ENCODE measurements at places on chromosomes 2 and 18. TPM values are rescaled to one million over a fixed set of nuclear protein-coding genes. Genes with fewer than 3 reads are reported as not detected.

The IL36RN gene
- not detected for total RNA-seq

The TCF23 gene
- 0.42 TPM for total RNA-seq

The ELOA2 gene
- total RNA-seq: not detected

The BOLL gene
- total RNA-seq: not detected

The TEKT4 gene
- total RNA-seq: not detected

The KIF5C gene
- total RNA-seq: 14.3 TPM

The CRACDL gene
- total RNA-seq: 25.5 TPM

The MXD1 gene
- total RNA-seq: 11.8 TPM

The NAT8 gene
- not detected for total RNA-seq

The ROCK2 gene
- 84.5 TPM for total RNA-seq

The IGFBP5 gene
- 697 TPM for total RNA-seq

The IL18RAP gene
- 2.6 TPM for total RNA-seq

The FAP gene
- total RNA-seq: 3.0 TPM

The CYTIP gene
- total RNA-seq: 15.8 TPM

The ST6GAL2 gene
- total RNA-seq: 1.4 TPM

DNA sequence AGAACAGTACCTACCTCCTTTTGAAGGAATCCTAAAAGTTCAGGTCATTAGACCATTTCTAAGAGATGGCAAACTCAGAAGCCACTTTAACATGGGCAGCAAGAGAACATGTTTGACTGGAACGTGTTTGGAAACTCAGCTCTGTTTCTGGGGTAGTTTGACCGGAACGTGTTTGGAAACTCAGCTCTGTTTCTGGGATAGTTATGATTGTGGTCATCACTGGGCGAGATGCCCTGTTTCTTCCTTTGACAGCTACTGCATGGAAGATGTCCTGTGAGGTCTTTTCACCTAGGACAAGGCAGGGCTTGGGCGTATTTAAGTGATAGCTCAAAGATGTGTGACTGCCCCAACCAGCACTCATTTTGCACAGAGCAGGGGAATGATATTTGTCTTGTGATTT is 19.9 kb upstream of the SERPINB13 start:
- DNase-seq: no peak

- DNase-seq: no peak
Measured at GRCh38 chr2:182116774-182117173, 131.1 kb downstream of the PPP1R1C start.

DNA sequence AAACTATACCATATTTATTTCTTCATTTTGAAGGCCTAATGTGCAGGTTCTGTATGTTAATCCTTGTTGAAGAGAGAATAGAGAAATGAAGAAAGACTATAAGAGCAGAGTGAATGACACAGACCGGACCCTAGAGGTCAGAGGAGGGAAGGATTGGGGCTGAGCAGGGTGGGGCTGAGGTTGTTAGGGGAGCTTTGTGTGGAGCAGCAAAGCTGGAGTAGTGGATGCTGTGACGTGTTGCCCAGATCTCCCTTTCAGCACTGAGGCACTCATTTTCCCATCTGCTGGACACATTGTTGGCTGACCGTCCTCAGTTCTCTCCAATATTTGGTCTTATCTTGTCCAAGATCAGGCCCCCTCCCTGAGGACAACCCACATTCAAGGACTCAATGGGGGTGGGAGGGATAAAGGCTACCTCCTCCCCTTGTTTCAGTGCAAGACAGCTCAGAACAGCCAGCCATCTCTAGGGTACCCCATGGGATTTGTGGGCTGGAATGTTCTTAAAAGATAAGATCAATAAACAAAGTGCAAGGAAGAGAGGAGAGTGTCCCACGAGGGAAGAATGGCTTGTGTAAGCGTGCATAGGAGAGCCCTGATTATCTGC is 143.6 kb downstream of the TDRD15 start:
- DNase-seq: peak; percentile 46

DNA sequence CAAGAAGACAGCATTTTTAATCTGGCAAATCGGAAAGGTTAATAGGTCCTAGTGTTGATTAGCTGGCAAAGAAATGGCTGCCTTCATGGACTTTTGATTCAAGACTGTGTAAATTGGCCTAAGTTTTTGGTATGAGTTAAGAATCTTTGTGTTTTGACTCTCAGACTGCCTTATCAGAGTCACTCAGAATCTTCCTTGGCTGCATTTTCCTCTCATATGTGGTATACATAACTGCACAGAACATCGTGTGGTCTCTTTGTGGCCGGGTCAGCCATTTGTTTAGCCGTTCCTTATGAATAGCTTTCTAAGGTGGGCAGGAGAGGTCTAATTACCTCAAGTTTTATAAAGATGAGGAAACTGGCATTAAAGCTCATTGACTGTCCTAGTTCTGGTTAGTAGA is 30.1 kb downstream of the CAB39 start:
- DNase-seq: no peak

GRCh38 chr2:40451918-40452605 is at the start of gene SLC8A1:
TSS of gene SLC8A1 (minus strand) at chr2:40452090.
- DNase-seq: no peak

GRCh38 chr2:173922760-173923159 is 42.4 kb downstream of the SP3 start:
- DNase-seq: no peak

- DNase-seq: no peak
Measured at GRCh38 chr18:68234131-68234530, 480.8 kb downstream of the TMX3 start.

- no peak for DNase-seq
Measured at GRCh38 chr2:112295407-112296078, 20.1 kb downstream of the ZC3H6 start.

DNA sequence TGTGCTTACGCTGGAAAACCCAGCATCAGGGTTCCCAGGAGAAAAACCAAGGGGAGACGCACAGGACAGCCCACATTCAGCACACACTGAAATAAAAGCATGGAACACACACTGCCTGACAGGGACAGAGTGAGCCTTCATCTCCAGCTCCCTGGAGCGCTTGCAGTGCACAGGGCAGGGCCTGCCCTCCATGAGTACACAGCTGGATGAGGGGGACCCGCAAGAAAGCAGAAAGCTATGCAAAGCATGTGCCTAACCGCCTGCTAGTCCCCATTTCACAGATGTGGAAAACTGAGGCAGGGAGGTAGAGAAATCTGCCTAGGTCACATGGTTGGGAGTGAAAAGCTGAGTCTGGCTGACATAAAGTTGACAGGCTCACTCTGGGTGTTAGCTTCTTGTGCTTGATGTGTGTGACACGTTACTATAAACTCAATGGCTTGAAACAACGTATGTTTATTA is 187.1 kb downstream of the HDAC4 start:
- DNase-seq: no peak

- no peak for DNase-seq
Measured at GRCh38 chr2:96176661-96177060, 31.4 kb upstream of the DUSP2 start.

DNA sequence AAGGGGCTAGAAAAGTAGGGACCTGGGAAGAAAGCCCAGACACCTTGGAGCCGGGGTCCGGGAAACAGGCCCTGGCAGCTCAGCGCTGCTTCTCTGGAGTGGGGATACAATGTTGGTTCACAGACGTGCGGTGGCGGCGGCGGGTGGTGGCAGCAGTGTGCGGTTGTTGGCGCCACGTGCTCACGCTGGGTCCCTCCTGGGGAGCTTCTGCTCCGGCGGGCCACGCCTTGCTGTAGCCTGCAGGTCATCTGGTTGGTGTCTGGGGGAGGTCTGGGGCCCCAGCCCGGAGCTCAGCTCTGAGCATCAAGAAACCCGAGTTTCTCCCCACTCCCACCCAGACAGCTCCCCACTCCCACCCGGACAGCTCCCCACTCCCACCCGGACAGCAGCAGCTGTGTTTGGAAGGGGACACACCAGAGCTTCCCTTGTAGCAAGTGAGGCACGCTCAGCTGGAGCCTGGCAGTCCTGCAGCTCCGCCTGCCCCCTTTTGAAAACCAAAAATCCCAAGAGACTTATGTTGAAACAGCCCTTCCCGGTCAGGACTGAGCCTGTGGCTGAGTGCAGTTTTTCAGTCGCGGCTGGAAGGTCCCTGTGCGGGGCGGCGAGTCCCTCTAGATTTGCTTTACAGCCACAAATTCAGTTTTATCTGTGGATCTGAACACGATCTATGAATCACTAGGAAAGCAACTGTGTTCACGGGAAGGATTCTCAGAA is 46.9 kb downstream of the NFATC1 start:
- DNase-seq: no peak

- DNase-seq: no peak
Measured at GRCh38 chr18:51339856-51340255, 142.4 kb upstream of the MEX3C start.

DNA sequence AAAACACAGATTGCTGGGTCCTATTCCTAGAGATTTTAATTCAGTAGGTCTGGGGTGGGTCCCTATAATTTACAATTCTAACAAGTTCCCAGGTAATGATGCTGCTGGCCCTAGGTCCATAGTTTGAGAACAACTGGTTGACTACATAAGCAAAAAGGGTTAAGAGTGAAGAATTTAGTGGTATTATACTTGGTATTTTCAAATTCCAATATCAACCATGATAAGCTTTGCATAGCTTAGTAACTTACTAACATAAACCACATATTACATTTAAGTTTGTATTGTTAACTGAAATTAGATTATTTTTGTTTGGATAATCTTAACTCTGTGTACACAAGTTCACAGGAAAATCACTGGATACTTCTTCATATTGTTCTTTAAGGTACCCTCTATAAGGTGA is 862.9 kb upstream of the ACVR2A start:
- no peak for DNase-seq

DNA sequence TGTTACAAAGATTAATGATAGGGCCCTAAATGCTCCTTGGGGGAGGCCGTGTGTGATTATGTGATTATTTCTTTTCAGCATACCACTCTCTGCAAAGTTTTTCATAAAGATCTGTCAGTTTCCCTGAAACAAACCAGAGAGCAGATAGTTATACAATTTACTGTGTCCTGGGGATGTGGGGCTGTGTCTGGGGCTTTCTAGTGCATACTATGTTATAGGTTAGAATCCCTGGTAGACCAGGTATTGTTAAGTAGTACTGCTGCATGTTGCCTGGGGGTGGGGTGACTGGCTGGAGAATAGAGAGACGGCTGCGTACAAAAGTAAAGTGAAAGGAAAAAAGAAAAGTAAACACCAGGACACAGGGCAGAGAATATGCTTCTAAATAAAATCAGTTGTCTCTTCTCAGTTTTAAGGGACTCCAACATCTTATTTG is 3.3 kb upstream of the CCBE1 start:
- no peak for DNase-seq

- no peak for DNase-seq
Measured at GRCh38 chr2:64221935-64222334, 77.7 kb upstream of the PELI1 start.

GRCh38 chr2:45973426-45973825 is 322.0 kb downstream of the PRKCE start:
- no peak for DNase-seq

DNA sequence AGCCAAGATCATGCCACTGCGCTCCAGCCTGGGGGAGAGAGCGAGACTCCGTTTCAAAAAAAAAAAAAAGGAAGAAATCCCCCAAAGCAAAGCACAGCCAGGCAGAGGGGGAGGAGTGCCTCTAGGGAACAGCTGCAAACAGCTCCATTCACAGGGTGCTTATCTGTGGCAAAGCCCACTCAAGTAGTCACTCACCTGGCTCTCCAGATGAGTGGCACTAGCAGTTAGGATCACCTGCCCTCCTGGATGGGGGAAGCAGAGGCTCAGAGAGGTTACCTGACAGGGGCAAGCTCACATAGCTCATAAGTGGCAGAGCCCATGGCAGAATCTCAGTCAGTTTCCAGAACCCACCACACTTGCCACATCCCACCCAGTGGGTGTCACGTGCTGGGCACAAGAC is 30.3 kb downstream of the TFCP2L1 start:
- DNase-seq: no peak

GRCh38 chr2:146323564-146323963 is 1521.3 kb upstream of the ACVR2A start:
- DNase-seq: no peak
